ENCODE measurements at places on chromosomes 12 and 14.
A peak's percentile ranks its signal among the peaks of the same experiment; 100 is the strongest.

GRCh38 chr12:6980075-6980474 lies 9.4 kb downstream of the EMG1 start:
- H3K27me3 ChIP-seq: no peaks in the 10 kb centered on the region
- no peak overlapping the region for H3K27ac ChIP-seq
- H3K4me3 ChIP-seq: no peak overlapping the region
- DNase-seq: no peak
- H3K4me1 ChIP-seq: peaks cover 14% of the 10 kb centered on the region
- peaks cover 58% of the 10 kb centered on the region for H3K36me3 ChIP-seq

- H3K27me3 ChIP-seq: no peaks in the 10 kb centered on the region
- H3K27ac ChIP-seq: no peak overlapping the region
- no peak overlapping the region for H3K4me3 ChIP-seq
- peaks cover 3% of the 10 kb centered on the region for H3K4me1 ChIP-seq
- no peaks in the 10 kb centered on the region for H3K36me3 ChIP-seq
Observed at GRCh38 chr12:25480145-25480544, 72.9 kb downstream of the LMNTD1 start.

GRCh38 chr14:53751650-53752049 lies 205.0 kb downstream of the BMP4 start:
- no peaks in the 10 kb centered on the region for H3K4me1 ChIP-seq
- DNase-seq: no peak
- H3K27me3 ChIP-seq: no peaks in the 10 kb centered on the region
- no peaks in the 10 kb centered on the region for H3K36me3 ChIP-seq
- no peak overlapping the region for H3K27ac ChIP-seq

DNA sequence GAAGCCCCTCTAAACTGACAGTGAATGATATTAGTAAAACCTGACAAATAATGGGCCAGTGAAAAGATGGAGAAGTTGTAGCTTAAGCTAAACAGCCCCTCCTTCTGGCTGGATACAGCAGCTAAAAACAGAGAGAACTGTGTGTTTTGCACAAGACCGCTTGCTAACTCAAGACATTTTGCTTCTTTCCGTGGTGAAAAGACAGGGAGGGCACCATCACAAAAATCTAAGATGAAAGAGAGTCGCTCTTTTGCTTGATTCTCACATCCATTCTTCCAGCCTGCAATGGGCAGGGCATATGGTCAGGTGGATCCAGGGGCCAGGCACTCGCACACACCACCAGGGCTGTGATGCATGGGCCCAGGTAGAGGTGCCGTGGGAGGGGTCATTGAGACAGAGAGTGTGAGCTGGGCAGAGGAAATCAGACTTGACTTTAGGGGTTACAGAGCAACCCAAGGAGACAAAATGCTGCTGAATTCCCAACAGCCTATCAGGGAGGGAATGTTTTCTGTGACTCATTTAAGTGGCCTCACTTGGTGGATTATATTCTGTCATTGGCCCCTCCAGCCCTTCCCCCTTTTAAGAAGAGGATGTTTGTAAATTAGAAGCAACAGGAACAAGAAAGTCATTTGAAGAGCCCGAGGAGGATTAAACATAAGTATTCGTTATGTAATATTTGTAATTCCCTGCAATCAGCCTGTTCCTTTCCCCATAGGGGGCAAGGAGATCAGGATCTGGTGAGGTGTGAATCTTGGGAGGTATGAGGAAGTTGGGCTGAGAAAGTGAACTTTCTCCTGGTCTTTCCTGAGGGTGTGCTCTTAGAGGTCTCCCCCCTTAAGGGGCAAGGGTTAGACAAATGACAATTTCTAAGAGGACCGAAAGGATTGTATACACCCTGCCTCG lies 12.3 kb downstream of the EMP1 start:
- no peak overlapping the region for H3K4me3 ChIP-seq
- H3K36me3 ChIP-seq: no peaks in the 10 kb centered on the region
- no peak for DNase-seq
- peaks cover 16% of the 10 kb centered on the region for H3K4me1 ChIP-seq
- no peak overlapping the region for H3K27ac ChIP-seq
- H3K27me3 ChIP-seq: no peaks in the 10 kb centered on the region

DNA sequence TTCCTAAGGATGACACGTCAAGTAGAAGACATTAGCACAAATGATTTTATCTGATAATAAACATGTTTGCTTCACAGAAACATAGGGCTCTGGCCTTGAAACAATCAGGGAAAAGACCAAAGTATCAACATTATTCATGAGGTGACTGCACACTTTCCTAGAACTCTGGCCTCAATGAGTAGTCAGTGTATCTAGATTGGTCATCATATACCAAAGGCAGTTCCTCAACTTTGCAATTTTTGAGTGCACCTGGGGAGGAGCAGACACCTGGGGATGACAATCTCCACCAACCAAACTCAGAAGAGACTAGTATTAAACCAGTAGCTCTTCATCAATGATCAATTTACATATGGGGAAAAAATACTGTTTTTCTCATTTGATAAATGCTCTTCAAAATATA lies 4.5 kb downstream of the EDDM3A start:
- no peaks in the 10 kb centered on the region for H3K4me1 ChIP-seq
- H3K27me3 ChIP-seq: no peaks in the 10 kb centered on the region
- H3K27ac ChIP-seq: no peak overlapping the region
- H3K4me3 ChIP-seq: no peak overlapping the region
- DNase-seq: no peak

GRCh38 chr14:75068294-75069120 lies 934 bp upstream of the ZC2HC1C start:
- peak overlapping the region; percentile 77 for H3K4me3 ChIP-seq
- H3K27me3 ChIP-seq: no peaks in the 10 kb centered on the region
- DNase-seq: no peak
- H3K27ac ChIP-seq: peak overlapping the region; percentile 89

DNA sequence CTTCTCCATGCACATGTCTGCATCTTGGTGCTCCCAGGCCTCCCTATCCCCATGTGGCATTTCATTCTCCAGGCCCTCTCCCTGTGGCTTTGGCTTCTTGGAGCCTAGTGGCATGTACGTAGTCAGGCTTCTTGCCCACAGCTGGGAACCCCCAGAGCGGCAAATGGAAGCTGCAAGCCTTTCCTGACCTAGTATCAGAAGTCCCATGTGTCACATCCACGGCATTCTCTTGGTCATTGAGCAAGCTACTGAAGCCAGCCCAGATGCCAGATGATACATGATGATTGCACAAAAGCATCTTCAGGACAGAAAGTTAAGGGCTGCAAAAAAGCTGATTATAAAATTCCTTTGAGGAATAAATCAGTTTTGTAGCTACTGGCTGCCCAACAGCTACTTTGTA lies 154.9 kb downstream of the PELI2 start:
- H3K4me3 ChIP-seq: no peak overlapping the region
- DNase-seq: peak; percentile 15
- no peaks in the 10 kb centered on the region for H3K4me1 ChIP-seq
- no peaks in the 10 kb centered on the region for H3K36me3 ChIP-seq
- no peaks in the 10 kb centered on the region for H3K27me3 ChIP-seq

DNA sequence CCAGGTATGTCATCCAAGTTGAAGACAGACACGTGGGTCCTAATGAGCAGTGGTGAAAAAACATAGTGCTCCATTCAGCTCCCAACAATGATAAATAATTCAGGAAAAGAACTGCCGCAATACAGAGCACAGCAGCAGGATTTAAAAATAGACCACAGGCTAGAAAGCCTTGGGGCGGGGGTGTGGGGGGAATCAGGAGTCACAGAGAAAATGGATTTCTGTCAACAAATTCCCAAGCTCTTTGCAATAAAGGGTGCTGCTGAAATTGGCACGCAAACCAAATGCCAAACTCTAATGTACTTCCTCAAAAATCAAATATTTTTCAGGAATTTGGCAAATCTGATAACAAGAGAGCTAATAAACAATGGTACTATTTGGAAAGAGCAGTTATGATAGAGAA lies 58.6 kb downstream of the R3HDM2 start:
- DNase-seq: peak; percentile 66
- no peak overlapping the region for H3K27ac ChIP-seq
- no peak overlapping the region for H3K4me3 ChIP-seq

GRCh38 chr14:49893309-49894213 lies 679 bp downstream of the ARF6 start:
- H3K4me3 ChIP-seq: peak overlapping the region; percentile 97
- peaks cover 8% of the 10 kb centered on the region for H3K36me3 ChIP-seq
- no peaks in the 10 kb centered on the region for H3K27me3 ChIP-seq
- no peaks in the 10 kb centered on the region for H3K4me1 ChIP-seq
- DNase-seq: peak; percentile 35
- H3K27ac ChIP-seq: peak overlapping the region; percentile 99

DNA sequence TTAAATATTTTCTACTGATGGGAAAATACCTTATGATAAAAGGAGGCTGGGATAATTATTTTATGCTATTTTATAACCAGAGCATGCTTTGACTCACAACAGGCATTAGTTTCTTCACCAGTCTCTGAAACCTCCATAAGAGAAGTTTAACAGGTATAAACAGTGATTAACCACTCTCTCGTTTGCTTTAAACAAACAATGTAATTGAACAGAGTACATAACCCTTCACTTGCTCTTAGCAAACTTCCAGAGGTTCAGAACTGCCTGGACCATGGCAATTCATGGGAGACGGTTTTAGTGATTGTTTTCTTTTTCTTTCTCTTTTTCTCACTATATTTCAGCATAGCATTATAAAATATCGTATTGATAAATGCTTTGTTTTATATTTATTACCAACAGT lies 35.3 kb downstream of the CFAP251 start:
- no peaks in the 10 kb centered on the region for H3K4me1 ChIP-seq
- no peak for DNase-seq
- no peak overlapping the region for H3K27ac ChIP-seq

DNA sequence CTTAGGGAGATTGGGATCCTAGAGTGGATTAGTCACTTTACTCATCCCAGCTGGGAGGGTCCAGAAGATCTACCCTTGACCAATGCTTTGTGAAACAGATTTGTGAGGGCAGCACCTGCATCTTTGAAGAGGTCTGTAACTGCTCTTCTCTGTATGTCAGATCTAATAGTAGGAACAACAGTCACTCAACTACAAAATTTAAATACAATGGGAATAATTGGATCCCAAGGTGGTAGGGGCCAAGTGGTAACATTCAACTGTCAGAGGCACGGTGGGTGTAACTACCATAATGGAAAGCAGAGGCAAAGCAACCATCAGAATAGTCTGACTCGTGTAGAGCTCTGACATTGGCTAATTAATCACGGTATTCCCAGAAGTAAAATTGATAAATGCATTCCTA lies 55.8 kb downstream of the ITPR2 start:
- no peaks in the 10 kb centered on the region for H3K36me3 ChIP-seq
- H3K27me3 ChIP-seq: no peaks in the 10 kb centered on the region
- H3K4me1 ChIP-seq: no peaks in the 10 kb centered on the region
- H3K27ac ChIP-seq: no peak overlapping the region
- H3K4me3 ChIP-seq: no peak overlapping the region
- no peak for DNase-seq

DNA sequence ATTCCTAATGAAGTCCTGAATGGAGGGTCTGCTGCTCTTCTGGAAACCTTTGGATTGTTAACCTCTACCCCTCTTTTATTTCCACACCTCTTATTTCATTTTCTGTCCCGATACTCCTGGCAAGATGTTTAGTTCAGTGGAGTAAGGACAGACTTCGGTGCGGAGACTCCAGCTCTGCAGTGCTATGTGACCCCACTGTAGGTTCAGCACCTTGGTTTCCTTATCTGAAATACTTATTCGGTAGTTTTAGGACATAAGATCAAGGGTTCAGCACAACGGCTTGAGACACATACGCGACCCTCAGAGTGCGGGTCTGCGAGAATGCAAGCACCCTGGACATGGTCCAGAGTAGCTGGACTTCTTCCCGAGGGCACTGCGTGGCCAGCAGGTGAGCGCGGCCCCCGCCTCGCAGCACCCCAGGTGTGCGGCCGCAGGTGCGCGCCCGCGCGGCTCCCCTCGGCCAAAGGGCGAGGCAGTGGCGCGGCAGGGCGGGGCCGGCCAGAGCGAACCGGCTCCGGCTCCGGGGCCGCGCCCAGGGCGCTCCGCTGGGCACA lies 465 bp upstream of the FGD4 start:
- no peaks in the 10 kb centered on the region for H3K27me3 ChIP-seq
- DNase-seq: no peak
- no peaks in the 10 kb centered on the region for H3K36me3 ChIP-seq
- peak overlapping the region; percentile 90 for H3K4me3 ChIP-seq
- no peak overlapping the region for H3K27ac ChIP-seq

DNA sequence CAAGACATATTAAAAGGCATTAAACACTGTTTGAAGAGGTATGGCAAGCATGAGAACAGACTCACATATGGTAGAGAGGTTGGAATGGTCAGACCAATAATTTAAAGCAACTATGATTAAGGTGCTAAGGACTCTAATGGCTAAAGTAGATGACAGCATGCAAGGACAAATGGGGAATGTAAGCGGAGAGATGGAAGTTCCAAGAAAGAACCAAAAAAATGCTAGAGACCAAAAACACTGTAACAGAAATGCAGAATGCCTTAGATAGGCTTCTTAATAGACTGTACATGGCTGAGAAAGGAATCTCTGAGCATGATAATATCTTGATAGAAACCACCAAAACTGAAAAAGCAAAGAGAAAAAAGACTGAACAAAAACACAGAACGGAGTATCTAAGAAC lies 77.4 kb downstream of the RIN3 start:
- peaks cover 2% of the 10 kb centered on the region for H3K4me1 ChIP-seq
- no peak for DNase-seq
- H3K27me3 ChIP-seq: no peaks in the 10 kb centered on the region
- H3K27ac ChIP-seq: no peak overlapping the region
- no peaks in the 10 kb centered on the region for H3K36me3 ChIP-seq

- H3K4me1 ChIP-seq: no peaks in the 10 kb centered on the region
- no peaks in the 10 kb centered on the region for H3K27me3 ChIP-seq
- no peak for DNase-seq
- H3K27ac ChIP-seq: no peak overlapping the region
Observed at GRCh38 chr14:95943699-95944098, 67.1 kb downstream of the TUNAR start.

DNA sequence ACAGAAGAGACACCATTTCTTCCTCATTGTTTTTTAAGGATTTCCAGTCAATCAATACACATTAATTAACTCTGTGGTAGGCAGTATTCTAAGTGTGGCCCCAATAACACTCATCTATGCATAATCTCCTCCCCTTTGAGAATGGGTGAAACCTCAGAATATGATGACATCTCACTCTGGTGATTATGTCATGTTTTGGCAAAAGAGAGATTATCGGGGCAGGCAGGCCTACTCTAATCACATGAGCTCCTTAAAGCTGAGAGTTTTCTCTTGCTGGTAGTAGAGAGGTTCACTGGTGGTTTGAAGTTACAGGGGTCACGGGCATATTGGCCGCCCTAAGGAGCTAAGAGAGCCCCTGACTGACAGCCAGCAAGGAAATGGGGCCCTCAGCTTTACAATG lies 7.1 kb upstream of the LGMN start:
- peaks cover 6% of the 10 kb centered on the region for H3K4me1 ChIP-seq
- no peaks in the 10 kb centered on the region for H3K36me3 ChIP-seq
- no peaks in the 10 kb centered on the region for H3K27me3 ChIP-seq
- no peak overlapping the region for H3K27ac ChIP-seq
- no peak for DNase-seq

DNA sequence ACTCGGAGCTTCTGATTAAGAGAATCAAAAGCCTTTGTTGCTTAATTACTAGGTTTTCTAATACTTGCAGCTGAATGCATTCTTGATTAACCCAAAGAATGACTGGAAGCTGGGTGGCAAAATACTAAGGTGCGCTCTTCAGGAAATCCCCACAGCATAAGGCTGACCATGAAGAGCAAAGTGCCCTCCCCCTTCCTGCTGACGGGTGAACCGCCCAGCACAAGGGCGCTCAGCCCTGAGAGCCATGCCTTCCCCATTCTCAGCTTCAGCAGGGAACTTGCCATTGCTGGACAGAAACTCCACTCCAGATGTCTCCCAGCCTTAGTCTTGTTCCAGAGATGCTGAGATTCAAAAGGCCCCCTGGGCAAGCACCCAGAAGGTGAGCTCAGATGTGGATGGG lies 27.2 kb upstream of the FBRSL1 start:
- no peak overlapping the region for H3K27ac ChIP-seq
- no peaks in the 10 kb centered on the region for H3K4me1 ChIP-seq
- H3K27me3 ChIP-seq: peaks cover 5% of the 10 kb centered on the region
- DNase-seq: no peak
- H3K4me3 ChIP-seq: no peak overlapping the region
- no peaks in the 10 kb centered on the region for H3K36me3 ChIP-seq

Measured in trophoblast cell (in vitro differentiated cells and primary cell).